Activated T-helper 17 cell treated with anti-CD3 and anti-CD28 coated beads, Interleukin-2, amount 50 U/mL, for 72 hours (primary cell): ENCODE measurements at places on chromosomes 1 and 21. TPM values are rescaled to one million over a fixed set of nuclear protein-coding genes. Genes with fewer than 3 reads are reported as not detected.
A peak's percentile ranks its signal among the peaks of the same experiment; 100 is the strongest.

- no peak for ATAC-seq
Observed at GRCh38 chr1:86527306-86527705, 19.6 kb upstream of the CLCA4 start.

GRCh38 chr1:97392701-97393100, 528.1 kb downstream of the DPYD start:
- no peak for ATAC-seq

GRCh38 chr1:183215076-183215720, 29.1 kb downstream of the LAMC2 start:
- ATAC-seq: no peak

DNA sequence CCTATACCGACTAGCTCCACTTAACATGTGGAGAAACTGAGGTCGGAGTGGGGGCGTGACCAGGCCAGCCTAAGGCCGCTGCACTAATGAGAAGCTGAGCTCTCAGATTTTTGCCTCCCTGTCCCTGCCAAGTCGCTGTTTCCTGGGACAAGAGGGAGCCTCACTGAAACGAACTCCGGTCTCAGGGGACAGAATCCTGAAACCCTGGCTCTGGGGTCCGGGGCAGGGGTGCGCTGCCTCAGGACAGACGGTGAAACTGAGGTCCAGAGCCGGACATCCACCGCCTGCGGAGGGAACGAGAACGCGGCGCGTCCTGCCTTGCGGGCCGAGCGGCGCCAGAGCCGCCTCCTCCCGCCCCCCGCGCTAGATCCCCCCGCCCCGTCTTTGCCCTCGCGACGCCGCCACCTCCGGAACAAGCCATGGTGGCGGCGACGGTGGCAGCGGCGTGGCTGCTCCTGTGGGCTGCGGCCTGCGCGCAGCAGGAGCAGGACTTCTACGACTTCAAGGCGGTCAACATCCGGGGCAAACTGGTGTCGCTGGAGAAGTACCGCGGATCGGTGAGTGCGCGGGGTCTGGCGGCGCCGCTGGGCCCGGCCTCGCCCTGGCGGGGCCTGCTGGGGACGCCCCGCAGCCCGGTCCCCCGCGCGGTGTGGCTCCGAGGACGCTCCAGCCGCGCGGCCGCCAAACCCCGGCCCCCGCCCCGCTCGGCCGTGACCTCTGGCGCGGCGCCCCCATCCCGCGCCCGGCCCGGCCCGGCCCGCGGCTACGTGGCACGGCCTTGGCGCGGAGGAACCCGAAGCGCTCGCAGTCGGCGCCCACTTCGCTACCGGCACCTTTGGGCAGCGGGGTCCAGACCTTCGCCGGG, at the start of gene GPX7:
Gene GPX7, plus strand, starts transcription at position 381 of the 865 bp plus-strand sequence. Its CDS starts 39 bp downstream, at position 420.
- ATAC-seq: peak; percentile 75

DNA sequence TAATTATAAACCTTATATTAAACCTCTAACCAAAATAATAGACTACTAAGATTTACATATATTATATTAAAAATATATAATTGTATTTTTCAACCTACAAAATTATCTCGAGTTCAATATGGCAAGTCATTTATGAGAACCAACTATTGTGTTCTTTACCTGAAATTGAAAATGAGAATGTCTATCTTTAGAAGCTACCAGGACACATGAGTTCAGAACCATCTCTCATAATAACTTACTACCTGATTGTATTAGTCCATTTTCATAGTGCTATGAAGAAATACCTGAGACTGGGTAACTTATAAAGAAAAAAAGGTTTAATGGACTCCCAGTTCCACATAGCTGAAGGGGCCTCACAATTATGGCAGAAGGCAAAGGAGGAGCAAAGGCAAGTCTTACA, 6.8 kb downstream of the HAO2 start:
- ATAC-seq: no peak

GRCh38 chr1:201016943-201017827, 6.3 kb downstream of the KIF21B start:
- no peak for ATAC-seq

GRCh38 chr21:34974162-34974981, 74.7 kb downstream of the RUNX1 start:
- peak; percentile 87 for ATAC-seq

DNA sequence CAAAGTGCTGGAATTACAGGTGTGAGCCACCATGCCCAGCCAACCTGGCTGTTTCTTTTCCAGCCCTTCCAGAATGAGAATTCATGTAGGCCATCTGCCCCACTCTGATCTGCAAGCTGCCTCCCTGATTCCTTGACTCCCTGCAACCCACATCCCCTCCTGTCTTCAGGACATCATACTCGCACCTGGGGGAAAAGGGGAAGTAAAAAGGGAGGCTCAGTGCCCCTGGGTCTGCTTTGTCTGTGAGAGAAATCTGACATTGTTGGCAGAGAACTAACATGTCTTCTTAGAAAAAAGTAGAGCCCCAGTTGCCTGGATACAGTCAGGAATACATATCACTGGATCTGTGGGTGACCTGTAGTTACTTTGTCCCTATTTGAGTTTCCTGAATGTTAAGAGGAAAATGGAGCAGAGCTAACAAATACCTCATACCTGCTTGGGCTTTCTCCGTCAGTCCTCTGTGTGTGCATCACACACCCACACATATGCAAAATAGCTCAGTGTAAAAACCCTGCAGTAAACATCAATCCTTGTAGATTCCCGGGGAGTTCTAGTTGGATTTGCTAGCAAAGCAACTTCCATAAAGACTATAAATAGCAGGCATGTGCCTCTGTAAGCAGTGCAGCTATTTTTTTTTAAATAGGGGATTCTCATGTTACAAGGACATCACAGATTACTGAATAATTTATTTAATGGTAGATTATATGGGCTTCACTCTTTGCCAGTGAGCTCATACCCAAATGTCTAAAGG, 62.9 kb downstream of the TEX35 start:
- no peak for ATAC-seq

GRCh38 chr1:21836010-21836409, 23.9 kb downstream of the LDLRAD2 start:
- ATAC-seq: no peak

DNA sequence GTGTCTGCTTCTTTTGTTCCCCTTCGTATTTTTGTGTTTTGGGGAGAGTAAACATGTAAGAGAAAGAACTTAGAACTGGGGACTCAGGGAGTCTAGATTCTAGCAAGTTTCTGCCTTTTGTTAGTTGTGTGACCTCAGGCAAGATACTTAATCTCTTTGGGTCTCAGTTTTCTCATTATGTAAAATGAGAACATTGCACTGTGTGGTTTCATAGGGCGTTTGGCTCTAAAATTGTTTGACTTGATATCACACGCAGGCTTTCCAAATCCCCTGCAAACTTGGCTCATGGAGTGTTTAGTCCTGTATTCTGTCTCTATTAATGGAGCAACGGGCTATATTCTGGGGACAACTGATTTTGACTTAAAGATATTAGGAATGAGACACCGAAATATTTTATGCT, 57.7 kb downstream of the NTNG1 start:
- ATAC-seq: no peak

- ATAC-seq: no peak
Observed at GRCh38 chr1:102901996-102902395, 206.3 kb downstream of the COL11A1 start.

GRCh38 chr1:35576061-35576765, 3.1 kb downstream of the TFAP2E start:
- no peak for ATAC-seq

DNA sequence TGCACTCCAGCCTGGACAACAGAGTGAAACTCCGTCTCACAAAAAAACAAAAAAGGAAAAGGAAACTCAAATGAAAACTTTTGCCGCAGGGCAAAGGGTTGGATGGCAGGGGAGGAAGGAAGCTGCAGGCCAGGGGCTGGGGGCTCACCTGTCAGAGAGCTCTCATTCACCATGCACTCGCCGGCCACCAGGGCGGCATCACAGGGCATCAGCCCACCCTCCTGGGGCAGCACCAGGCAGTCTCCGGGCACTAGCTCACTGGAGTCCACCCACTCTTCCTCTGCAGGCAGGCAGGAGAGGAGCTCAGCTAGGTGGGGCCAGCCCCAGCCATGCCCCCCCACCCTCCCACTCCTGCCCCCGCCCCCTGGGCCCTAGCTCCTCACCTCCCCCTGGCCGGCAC, 11.9 kb downstream of the ATP13A2 start:
- no peak for ATAC-seq

- peak; percentile 77 for ATAC-seq
Observed at GRCh38 chr1:178541829-178542553, 29.1 kb downstream of the TEX35 start.

GRCh38 chr1:107169615-107170014, 28.8 kb downstream of the NTNG1 start:
- no peak for ATAC-seq

- no peak for ATAC-seq
Observed at GRCh38 chr1:149978547-149979023, 31.9 kb downstream of the OTUD7B start.

GRCh38 chr1:232641507-232641906, 11.6 kb upstream of the SIPA1L2 start:
- ATAC-seq: no peak

DNA sequence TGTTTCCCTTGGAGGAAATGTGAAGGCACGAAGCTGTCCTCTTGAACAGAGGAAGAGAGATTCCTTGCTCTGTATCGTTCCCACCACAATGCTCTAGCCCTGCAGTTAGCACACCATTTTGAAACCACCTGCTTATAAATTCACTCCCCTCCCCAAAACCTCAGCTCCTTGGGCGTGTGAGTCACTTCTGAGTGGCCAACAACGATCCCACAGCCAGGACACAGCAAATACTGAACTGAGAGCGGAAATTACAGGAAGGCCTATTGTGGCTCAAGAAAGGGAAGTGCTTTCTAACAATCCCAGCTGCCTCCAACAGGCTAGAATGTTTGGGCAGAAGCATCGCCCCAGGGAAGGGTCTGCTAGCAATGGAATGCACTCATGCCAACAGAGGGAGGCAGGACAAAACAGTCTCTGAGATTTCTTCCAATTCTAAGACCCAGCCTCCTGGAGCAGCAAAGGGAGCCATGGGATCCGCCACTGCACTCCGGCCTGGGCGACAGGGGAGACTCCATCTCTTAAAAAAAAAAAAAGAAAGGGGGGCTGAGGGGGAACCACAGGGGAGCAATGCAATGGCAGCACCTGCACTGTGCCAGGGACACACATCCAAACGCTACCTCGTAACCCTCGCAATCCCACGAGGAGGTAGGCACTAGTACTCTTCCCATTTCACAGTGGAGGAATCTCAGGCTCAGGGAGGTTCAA, 1.9 kb downstream of the TMEM53 start:
- no peak for ATAC-seq

GRCh38 chr1:37394574-37395464, 79.6 kb upstream of the ZC3H12A start:
- no peak for ATAC-seq

DNA sequence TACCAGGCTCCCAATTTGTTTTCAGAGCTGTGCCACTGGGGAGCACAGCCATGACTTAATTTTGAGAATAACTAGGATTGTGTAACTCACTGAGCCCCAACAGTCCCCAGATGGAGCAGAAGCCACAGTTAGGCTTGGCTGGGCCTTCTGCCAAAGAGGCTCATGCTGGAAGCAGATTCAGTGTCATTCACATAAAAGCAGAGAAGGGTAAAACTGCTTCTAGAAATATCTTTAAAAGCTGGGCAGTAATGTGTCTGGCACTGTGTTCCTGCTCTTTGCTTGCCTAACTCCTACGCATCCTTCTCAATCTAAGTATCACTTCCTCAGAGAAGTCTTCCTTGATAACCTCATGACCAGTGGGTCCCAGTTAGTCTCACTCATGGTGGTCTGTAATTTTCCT, 20.3 kb downstream of the STK40 start:
- no peak for ATAC-seq

GRCh38 chr1:222757646-222758268, 20.8 kb downstream of the FAM177B start:
- ATAC-seq: no peak

GRCh38 chr1:109826930-109827349, 63.2 kb upstream of the EPS8L3 start:
- no peak for ATAC-seq

DNA sequence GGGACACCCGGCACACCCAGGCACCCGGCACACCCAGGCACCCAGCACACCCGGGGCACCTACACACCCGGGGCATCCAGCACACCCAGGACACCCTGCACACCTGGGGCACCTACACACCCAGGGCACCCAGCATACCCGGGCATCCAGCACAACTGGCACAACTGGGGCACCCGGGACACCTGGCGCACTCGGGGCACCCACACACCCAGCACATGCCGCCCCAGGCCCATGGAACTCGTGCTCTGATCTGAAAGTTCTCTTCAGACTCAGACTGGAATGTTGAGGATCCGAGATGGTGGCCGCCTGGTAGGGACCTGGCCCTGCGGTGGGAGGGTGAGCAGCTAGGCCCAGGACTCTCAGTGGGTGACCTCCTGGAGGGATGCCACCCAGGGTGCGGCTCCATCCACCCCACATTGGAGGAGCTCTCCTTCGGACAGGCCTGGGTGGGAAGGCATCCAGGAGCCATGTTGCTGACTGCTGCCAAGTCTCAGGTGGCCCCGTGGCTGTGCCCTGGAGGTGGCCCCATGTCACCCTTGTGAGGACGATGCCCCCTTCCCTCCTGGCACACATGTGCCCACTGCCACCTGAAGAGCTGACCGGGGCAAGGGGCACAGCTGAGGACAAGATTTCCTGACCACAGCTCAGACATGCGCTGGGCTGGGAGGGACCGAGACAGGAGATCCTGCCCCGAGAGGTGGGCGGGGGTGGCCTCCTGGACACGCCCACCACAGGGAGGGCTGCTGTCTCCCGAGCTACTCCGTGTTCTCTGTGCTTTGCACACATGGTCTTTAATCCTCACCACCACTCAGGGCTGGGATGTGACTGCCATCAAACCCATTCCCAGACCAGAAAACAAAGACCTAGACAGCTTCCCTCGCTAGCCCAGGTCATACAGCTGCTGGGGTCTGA, 37.0 kb downstream of the UBE2G2 start:
- no peak for ATAC-seq

VHLL gene
- 0.42 TPM for total RNA-seq

MYCL gene
- 0.09 TPM for total RNA-seq

TTC34 gene
- total RNA-seq: 0.48 TPM

PERM1 gene
- not detected for total RNA-seq

TOMM40L gene
- 9.2 TPM for total RNA-seq

OR2T27 gene
- total RNA-seq: not detected

KCNE2 gene
- total RNA-seq: not detected

RRP15 gene
- total RNA-seq: 10.9 TPM

C1QA gene
- total RNA-seq: not detected

SAMSN1 gene
- 76.9 TPM for total RNA-seq

GBP7 gene
- total RNA-seq: not detected

TSNAX gene
- total RNA-seq: 35.3 TPM
